Lung (tissue), 17 donors: ENCODE measurements at places on chromosomes 16 and 17. TPM values are rescaled to one million over a fixed set of nuclear protein-coding genes. Genes with fewer than 3 reads are reported as not detected.

GRCh38 chr16:31179219-31179746 lies 656 bp upstream of the FUS start:
- H3K4me3 ChIP-seq, result peak overlapping the region; percentile 72
- no peaks in the 10 kb centered on the region for H3K27me3 ChIP-seq
- H3K4me1 ChIP-seq, result peaks cover 11% of the 10 kb centered on the region
- peak overlapping the region; percentile 95 for H3K27ac ChIP-seq
- no peak for DNase-seq

DNA sequence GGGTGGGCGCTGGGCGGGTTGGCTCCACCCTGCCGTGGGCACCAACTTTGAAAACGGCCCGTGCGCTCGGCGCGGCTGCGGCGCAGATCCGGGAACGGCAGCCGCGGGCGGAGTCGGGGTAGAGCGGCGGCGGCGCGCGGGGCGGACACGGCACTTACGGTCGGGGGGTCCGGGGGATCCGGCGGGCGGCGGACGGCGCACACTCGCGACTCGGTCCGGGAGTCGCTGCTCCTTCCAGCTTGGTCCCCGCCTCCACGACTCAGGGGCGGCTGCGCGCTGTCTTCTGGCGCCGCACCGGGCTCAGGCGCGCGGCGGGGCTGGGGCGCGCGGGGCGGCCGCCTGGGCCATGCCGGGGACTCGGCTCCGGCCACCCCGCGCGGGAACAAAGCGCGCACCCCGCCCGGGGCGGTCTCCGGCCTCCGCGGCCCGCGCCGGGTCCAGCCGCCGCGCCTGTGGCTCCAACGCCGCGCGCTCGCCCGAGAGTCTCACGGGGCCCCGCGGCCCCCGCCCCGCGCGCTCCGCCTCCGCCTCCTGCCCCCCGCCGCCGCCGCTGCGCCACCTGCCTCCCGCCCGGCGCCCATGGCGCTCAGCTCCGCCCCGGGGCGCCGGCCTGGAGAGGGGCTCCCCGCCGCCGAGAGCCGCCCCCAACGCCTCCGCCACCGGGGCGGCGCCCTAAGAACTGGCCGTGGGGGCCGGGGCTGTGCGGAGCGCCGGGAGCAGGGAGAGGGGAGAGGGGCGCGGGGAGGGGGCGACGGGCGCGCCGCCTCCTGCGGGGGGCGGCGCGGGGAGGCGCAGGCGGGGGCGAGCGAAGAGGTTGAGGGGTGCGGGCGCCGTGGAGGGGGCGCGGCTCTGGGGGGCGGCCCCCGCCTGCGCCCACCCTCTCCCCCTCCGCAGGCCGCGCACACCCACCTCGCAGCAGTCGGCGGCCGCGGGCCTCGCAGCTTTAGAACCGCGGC lies 35.9 kb downstream of the CBFA2T3 start:
- no peaks in the 10 kb centered on the region for H3K36me3 ChIP-seq
- DNase-seq, result no peak
- H3K27ac ChIP-seq, result peak overlapping the region; percentile 15
- H3K4me1 ChIP-seq, result peaks cover 19% of the 10 kb centered on the region

DNA sequence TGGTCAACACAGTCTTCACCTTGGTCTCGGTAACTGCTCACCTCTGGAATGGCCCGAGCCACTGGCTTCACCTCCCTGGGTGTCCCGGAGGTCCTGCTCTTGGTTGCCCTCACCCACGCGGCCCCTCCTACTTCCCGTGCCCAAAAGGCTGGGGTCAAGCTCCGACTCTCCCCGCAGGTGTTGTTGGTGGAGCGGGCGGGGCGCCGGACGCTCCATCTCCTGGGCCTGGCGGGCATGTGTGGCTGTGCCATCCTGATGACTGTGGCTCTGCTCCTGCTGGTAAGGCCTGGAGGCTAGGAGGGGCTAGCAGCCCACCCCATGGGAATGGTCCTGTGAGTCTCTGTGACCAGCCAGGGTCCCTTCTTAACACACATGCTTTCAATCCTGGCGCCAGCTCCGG lies 3.4 kb downstream of the SLC2A4 start:
- H3K27ac ChIP-seq, result no peak overlapping the region
- H3K36me3 ChIP-seq, result no peaks in the 10 kb centered on the region
- H3K27me3 ChIP-seq, result peaks cover 8% of the 10 kb centered on the region

- no peak overlapping the region for H3K4me3 ChIP-seq
- no peak overlapping the region for H3K27ac ChIP-seq
- no peaks in the 10 kb centered on the region for H3K4me1 ChIP-seq
- no peaks in the 10 kb centered on the region for H3K36me3 ChIP-seq
- no peaks in the 10 kb centered on the region for H3K27me3 ChIP-seq
Observed at GRCh38 chr16:63223851-63224250, 1187.6 kb upstream of the CDH8 start.

SOCS1 gene
- polyA plus RNA-seq, result 13.8 TPM

ZFPM1 gene
- polyA plus RNA-seq, result 2.1 TPM
